Midbrain (tissue), 1 donor: ENCODE measurements at places on chromosomes 6 and 20.
A peak's percentile ranks its signal among the peaks of the same experiment; 100 is the strongest.

GRCh38 chr20:48613926-48614325 is 213.9 kb downstream of the PREX1 start:
- DNase-seq, result no peak

DNA sequence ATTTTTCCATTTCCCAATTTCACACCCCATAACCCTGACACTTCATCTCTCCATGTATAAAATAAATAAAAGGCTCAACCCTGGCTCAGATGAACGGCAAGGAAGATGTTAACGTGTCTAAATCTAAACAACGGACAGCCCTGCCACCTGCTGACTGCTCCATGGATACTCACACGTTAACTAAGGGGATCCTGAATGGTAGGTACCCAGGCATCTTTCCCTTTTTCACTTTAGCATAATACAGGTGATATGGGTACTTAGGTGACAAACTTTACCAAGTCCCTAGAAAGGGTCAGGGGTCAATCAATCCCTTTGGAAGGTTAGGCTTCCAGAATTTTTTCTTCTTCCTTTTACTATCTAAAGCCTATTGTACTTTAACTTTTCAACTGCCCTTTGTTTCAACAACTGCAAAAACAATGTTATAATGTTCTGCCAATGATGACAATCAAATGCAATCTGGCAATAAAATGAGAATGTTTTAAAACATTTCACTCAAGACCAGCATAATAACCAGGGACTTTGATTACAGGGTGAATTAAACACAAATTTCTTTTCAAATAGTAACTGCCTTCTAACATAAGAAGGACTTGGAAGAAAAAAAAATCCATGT is 52.4 kb upstream of the IPCEF1 start:
- peak; percentile 64 for DNase-seq

DNA sequence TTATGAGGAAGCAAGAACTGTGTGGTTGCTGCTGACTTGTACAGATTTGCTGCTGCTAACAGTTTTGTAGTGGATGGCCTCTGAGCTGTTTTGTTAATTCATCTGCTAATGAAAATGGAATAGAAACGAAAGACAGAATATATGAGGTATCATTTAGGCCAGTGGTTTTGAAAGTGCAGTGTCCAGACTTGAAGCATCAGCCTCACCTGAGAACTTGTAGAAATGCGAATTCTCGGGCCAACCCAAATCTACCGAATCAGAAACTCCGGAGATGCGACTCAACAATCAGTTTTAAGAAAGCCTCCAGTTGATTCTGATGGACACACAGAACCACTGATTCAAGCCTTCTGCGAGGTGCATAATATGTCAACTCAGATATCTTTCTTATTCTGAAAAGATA is 62.5 kb downstream of the CAP2 start:
- no peak for DNase-seq

GRCh38 chr20:11920083-11920482 is 2.4 kb downstream of the BTBD3 start:
- no peak for DNase-seq
